ENCODE measurements at places on chromosomes 1 and 21.

GRCh38 chr1:89995598-89996449 lies 914 bp downstream of the ZNF326 start:
- DNase-seq: no peak

DNA sequence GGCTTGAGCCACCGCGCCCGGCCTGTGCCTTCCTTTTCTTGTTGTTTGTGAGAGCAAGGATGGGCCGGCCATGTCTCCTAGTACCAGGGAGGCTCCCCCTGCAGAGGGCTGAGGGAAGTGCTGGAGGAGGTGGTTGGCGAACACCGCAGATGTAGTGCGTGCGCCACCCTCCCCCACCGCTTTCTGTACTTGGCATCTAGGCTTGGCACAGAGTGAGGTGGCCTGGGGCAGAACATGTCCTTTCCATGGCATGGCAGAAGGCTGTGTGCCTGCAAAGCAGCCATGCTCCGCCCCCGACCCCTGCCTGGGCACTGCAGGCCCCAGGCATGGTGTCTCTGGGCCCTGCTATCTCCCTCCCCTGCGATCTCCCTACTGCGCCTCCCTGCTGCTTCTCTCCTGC lies 30.7 kb downstream of the ALPL start:
- DNase-seq: no peak

GRCh38 chr1:92968138-92969032 lies 7.1 kb upstream of the DIPK1A start:
- no peak for DNase-seq

- DNase-seq: no peak
Observed at GRCh38 chr1:192477630-192478029, 97.9 kb upstream of the RGS1 start.

DNA sequence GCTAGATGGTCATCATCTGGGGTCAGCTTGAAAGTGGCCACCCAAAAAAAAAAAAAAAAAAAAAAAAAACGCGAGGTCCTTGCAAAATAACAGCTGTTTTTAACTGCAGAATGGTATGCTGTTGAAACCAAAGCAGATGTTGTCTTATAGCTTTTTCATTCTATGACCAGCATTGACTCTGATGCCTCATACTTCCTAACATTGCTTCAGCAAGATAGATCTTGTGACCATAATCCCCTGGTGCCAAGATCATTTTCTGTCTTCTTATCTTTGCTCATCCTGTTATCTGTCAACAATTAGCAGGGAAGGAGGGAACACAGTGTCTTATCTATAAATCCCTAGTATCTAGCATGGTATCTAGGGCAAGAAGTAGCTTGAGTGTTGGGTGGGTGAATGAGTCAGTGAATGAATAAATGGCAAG lies 181.5 kb downstream of the PLPP3 start:
- no peak for DNase-seq

DNA sequence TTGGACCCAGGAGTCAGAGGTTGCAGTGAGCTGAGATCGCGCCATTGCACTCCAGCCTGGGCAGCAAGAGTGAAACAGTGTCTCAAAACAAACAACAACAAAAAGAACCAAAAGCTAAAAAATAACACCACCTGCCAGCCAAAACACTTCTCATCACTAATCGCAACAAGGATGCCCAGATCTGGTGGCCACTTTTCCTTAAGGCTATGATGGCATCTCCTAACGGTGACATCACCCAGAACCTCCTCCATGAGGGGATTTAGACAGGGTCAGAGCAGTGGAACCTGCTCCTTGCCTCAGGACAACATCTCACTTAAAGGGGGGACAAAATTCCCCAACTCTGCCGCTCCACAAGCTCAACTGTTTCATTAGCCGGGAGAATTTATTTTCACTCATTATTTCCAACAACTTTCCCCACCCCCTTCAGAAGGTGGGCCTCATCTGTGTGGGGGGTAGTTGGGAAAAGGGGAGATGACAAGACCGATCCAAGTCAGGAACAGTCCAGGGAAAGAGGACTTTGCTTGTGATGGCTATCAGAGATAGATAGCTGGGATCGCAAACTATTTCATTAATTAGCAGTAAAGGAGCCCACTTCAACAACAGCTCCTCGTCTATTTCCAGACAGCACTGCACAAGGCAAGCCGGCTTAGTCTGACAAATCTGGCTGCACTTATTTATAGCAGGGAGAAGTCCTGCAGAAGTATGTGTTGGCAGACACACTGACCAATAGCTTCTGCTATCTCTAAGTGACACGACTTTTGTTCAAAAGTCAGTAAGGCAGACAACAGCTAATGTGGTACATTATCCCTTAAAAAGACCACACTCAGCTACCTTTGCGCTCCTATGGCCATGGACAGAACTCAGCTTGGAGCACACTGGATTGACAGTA lies 2.6 kb downstream of the PABPC4 start:
- no peak for DNase-seq

GRCh38 chr1:204751883-204752687 lies 66.5 kb upstream of the LRRN2 start:
- no peak for DNase-seq

GRCh38 chr1:229070168-229070567 lies 200.7 kb upstream of the RAB4A start:
- no peak for DNase-seq

- no peak for DNase-seq
Observed at GRCh38 chr1:29105822-29106221, 17.9 kb downstream of the TMEM200B start.

DNA sequence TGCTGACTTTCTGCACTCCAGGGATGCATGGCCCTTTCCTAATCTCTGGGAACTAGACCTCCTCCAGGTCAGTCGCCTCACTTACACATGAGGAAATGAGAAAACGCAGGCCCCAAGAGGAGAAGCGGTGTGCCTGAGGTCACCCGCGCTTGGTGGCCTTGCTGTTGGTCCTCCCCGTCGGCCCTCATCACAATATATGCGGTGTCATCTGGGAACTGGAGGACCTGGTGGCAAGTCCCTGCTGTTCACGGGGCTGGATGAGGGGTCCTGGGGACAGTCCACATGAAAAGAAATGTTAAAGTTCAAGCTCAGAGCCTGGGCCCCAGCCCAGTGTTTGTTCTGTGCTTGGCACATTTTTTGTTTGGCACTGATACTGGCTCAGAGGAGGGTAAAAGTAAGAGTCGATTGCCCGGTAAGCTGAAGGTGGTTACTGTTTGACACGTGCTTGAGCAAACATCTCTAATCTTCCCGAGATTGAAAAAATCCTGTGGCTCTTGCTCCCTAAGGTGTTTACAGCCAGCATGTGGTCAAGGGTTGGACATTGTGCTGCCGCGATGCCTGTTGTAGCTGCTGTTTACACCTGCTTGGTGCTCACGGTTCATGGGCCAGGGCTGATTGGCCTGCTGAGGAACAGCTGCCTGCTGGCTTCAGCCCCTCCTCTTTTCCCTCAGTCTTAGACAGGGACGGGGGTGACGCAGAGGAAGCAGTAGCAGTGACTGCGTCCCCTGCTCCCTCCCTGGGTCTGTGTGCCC lies 5.2 kb downstream of the COQ8A start:
- DNase-seq: no peak

DNA sequence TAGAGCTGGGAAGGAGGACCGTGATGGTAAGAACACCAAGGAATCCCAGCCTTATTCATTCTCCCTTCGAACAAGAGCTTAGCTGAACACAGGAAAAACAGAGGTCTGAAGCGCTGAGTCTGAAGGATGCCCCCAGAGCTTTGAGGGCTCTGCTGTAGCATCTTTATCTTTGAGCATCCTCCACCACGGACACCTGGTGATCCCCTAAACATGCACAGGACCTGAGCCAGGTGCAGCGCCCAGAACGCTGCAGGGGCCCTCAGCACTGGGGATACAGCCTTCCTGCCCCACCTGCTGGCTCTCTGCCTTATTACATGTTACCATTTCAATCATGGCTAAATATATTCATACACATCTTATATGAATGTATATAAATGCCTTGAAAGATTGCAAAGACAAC lies 7.7 kb upstream of the GPATCH4 start:
- no peak for DNase-seq

- DNase-seq: no peak
Observed at GRCh38 chr1:79790950-79791349, 784.4 kb upstream of the ADGRL4 start.

GRCh38 chr1:228087771-228088251 lies 5.3 kb downstream of the ARF1 start:
- no peak for DNase-seq

DNA sequence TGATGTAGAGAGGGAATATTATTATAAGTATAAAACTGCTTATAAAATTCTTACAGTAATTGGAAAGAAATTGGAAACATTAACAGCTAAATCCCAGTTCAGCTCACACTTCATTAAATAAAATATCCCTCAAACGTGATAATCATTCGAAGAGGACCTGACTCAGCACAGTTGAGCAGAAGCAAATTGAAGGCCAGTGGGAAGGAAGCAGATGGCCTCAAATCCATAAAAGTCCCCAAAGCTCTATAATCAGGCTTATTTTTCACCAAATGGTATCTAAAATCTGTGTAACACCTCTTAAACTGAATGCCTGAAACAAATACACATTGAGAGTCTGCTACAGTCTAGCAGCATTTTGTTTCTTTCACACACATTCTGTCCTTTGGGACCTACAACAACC lies 106.8 kb downstream of the TENT5C start:
- DNase-seq: no peak

GRCh38 chr1:171984262-171984661 lies 143.0 kb downstream of the DNM3 start:
- DNase-seq: no peak

DNA sequence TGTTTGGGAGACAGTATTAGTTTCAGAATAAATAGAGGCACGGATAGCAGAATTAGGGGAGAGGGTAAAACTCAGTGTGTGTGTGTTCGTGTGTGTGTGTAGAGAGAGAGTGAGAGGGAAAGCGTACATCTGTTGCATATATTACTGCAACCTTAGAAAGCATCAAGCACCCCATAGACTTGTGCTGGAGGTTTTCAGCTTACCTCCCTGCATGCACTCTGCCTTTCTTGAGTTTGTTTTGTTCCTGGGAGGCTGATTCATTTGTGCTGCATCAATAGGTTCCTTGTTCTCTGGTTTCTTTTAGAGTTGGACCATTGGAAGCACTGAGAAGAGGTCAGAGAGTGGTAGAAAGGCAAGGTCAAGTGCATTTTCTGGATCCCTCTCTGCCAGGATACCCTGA lies 104.4 kb upstream of the KCNK1 start:
- no peak for DNase-seq

GRCh38 chr1:46117810-46118494 lies 14.5 kb downstream of the PIK3R3 start:
- no peak for DNase-seq

GRCh38 chr1:11855430-11855829 lies 3.3 kb downstream of the NPPB start:
- no peak for DNase-seq

- DNase-seq: no peak
Observed at GRCh38 chr1:151615711-151616504, 4.1 kb downstream of the SNX27 start.

DNA sequence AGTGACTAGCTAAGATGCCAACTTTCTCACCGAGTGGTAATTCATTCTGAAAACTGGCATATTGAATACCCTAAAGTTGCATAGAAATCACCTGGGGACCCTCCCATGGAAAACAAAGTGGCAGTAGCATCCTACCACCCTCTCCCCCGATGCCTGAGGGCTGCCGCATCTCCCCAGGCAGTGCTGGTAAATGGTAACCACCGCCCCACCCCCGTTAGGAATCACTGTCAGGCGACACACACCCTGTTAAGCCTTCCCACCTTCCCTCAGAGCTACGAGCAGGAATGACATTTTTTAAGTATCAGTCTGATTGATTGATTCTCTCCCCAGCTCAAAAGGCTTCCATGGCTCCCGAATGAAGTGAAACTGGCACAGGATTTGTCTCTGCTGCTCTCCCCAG lies 28.3 kb downstream of the TMPRSS2 start:
- DNase-seq: no peak

DNA sequence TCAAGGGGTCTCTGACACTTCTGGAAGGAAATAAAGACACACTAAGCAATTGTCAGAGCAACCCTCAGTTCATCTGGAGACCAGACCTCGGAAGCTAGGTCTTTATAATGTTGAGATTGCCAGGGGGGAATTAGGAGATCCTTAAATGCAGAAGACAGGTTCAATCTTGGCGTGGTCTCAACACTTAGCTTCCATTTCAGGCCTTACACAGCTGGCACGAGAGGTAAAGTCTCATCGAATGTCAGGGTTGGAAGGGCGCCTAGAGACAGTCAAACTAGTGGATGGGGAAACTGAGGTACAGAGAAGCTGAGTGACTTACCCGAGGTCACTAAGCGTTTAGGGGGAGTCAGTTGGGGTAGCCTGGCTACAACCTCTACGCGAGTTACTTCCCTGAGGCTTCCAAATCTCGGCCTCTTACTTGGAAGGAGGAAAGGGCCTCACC lies 562 bp upstream of the EPB41 start:
- no peak for DNase-seq

GRCh38 chr1:185645162-185645640 lies 89.0 kb upstream of the HMCN1 start:
- no peak for DNase-seq

DNA sequence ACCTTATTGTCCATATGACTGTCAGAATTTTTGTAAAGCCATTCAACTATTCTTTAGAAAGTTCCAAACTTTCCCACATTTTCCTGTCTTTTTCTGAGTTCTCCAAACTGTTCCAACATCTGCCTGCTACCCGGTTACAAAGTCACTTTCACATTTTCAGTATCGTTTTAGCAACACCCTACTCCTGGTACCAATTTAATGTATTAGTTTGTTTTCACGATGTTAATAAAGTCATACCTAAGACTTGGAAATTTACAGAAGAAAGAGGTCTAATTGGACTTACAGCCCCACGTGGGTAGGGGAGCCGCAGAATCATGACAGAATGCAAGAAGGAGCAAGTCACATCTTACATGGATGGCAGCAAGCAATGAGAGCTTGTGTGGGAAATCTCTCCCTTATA lies 867.8 kb downstream of the AMY1C start:
- no peak for DNase-seq

- no peak for DNase-seq
Observed at GRCh38 chr21:33587792-33588484, 546 bp downstream of the DONSON start.

DNA sequence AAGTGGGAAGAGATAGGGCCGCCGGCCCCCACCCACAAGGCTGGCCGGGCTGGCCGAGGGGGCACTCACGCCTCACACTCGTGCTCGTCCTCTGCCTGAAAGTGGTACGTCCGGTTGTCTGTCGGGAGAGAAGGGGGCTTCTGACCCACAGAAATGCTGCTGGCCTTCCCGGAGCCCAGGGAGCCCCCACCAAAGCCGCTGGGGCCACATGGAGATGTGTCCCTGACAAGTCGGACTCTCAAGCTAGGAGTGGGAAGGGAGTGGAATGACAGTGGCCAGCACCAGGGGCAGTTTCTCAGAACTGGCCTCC lies 12.8 kb upstream of the TCEA3 start:
- no peak for DNase-seq

Data from stimulated activated CD8-positive, alpha-beta memory T cell treated with anti-CD3 and anti-CD28 coated beads, Interleukin-4, amount 100 ng/mL, for 4 hours (primary cell).